Vagina (tissue), 2 donors: ENCODE measurements at places on chromosomes 13 and 19.

DNA sequence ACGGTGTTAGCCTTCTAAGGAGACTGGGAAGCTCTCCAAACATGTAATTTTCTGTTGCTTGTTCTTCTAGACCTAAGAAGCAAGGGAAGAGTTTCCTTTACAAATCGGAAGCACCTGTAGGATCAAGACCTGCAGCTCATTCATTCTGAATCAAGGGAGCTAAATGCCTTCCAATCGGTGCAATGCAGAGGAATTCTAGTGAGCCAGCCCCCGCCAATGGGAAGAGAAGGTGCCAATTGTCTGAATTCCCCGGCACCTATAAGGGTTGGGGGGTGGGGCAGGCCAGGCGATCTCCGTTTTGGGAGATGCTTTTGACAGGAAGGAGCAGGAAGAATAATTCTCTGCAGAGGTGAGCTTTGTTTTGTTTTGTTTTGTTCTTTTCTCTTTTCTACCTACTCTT, 7.1 kb upstream of the NLRP13 start:
- peak; percentile 28 for DNase-seq

- no peak for DNase-seq
These were observed 79.2 kb downstream of the LRCH1 start for GRCh38 chr13:46632176-46632575.

- no peak for DNase-seq
These were observed 16.1 kb downstream of the ZNF536 start for GRCh38 chr19:30388327-30388726.

- DNase-seq = no peak
These were observed 257.8 kb downstream of the TBC1D4 start for GRCh38 chr13:75224053-75224742.

DNA sequence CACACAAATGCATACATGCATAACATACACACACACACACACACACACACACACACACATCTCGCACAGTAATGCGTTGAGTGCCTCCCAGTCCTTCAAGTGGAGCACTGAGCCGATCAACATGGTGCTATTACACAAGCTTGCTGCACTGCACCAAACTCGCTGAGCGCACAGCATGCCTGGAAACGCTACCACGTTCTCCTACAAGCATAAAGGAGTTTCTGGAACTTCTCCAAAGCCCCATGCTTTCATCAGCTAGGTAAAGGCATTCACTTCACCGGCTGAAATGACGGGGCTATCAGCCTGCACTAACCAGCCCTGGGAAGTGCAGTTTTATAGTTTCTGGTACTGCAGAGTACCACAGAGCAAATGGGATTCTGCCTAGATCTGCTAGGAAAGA, 92.7 kb downstream of the FGF14 start:
- no peak for DNase-seq

GRCh38 chr19:35073941-35074340, 32.4 kb downstream of the HPN start:
- no peak for DNase-seq

GRCh38 chr19:4208385-4209094, 20.8 kb upstream of the EBI3 start:
- no peak for DNase-seq

- no peak for DNase-seq
These were observed 4.9 kb upstream of the NWD1 start for GRCh38 chr19:16714702-16715287.

DNA sequence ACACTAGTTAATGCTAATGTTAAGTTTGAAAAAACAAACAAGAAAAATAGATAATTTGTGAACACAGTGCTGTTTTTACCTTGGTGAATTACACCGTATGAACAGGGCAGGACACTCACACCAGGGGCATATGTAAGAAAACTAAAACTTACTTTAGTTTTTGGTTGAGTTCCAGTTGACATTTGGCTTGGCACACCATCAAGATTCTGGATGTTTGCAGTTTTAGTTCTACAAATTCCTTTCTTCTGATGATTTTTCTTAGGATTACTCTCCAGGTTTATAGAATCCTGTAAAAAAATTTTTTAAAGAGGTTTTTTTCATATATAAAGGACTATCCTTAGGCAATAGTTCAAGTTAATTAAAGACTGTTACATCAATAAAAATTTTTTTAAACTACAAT, 238.5 kb upstream of the STARD13 start:
- no peak for DNase-seq

GRCh38 chr19:55181740-55182139, 1.7 kb upstream of the SYT5 start:
- DNase-seq = no peak

DNA sequence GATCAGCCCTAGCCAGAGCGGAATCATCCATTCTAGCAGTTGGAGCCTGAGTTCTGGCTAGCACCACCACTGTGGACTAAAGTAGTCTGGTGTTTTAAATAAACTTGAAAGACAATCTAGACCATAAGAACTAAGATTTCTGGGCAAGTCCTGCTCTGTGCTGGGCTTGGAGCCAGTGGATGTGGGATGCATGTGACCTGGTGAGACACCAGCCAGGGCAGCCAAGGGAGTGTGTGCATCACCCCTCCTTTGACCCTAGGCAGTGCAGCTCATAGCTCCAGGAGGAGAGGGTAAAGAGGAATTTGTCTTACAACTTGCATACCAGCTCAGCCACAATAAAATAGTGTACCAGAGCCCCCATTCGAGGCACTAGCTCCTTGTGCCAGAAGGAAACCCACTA, 21.0 kb downstream of the ITGBL1 start:
- no peak for DNase-seq

DNA sequence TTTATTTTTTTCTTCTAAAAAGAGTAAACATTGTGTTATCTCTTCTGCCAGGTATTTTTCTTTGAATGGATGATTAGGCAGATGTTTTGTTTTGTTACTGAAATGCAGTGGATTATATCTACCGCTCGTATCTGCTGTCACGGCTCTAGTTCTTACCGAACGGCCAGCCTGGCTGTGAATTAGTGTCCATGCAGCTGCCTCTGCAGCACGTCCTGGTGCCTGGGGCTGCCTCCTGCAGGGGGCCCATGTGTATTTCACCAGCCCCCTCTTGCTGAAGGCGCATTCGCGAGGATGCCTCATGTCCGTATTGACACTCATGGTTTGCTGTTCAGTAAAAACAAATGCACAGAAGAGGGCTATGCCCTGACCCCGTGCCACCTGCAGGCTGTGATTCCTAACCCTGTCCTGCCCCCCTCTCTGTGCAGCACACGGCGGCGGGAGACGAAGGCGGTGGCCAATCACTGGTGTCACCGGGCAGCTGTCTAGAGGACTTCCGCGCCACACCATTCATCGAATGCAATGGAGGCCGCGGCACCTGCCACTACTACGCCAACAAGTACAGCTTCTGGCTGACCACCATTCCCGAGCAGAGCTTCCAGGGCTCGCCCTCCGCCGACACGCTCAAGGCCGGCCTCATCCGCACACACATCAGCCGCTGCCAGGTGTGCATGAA, 49.9 kb downstream of the RAB20 start:
- no peak for DNase-seq

- no peak for DNase-seq
These were observed 202.8 kb upstream of the IRS2 start for GRCh38 chr13:109989155-109989554.

DNA sequence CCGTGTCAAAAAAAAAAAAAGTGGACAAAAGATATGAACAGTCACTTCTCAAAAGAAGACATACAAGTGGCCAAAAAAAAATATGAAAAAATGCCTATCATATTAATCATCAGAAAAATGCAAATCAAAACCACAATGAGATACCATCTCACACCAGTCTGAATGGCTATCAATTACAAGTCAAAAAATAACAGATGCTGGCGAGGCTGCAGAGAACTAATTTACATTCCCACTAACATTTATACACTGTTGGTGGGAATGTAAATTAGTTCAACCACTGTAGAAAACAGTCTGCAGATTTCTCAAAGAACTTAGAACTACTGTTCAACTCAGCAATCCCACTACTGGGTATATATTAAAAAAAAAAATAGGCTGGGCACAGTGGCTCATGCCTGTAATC, 26.5 kb upstream of the FOXO1 start:
- no peak for DNase-seq

- no peak for DNase-seq
These were observed 132.1 kb upstream of the KLF12 start for GRCh38 chr13:74266309-74266708.

DNA sequence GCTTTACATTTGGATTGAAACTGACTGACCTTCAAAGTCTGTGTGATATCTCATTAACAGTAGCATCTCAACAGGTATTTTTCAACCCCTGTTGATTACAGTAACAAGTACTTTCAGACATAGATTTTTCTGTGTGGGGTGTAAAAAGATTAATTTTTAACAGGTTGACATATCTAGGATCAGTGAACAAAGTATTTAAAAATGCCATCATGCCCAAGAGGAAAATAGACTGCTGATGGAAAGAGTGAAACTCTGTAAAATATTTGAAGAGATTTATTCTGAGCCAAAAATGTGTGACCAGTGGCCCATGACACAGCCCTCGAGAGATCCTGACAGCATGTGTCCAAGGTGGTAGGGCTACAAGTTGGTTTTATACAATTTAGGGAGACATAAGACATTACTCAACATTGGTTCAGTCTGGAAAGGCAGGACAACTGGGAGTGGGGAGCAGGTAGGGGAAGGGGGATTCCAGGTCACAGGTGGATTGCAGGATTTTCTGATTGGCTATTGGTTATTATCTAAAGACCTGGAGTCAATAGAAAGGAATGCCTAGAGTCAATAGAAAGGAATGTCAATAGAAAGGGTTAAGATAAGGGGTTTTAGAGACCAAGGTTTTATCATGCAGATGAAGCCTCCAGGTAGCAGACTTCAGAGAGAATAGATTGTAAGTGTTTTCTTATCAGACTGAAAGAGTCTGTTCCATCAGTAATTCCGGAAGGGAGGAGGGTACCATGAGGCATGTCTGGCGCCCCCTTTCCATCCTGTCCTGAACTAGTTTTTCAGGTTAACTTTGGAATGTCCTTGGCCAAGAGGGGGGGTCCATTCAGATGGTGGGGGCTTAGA, 29.1 kb downstream of the TNFRSF19 start:
- no peak for DNase-seq

GRCh38 chr13:64992314-64992713, 2237.8 kb downstream of the PCDH9 start:
- no peak for DNase-seq

DNA sequence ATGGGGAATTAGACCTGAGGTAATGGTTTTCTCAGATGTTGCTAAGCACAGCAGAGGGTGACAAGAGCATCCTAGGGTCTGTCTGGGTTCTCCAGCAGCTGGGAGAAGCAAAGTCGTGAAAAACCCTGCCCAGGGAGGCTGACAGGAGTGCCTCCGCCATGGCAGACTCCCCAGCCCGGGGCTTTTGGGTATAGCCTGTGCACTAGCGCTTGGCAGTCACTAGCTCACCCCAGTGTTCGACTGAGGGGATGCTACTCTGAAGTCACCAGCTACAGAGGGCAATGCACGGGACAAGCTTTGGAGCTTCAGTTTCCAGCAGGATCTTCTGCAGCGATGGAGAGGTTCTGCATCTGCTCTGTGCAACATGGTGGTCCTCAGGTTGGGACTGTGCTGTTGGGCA, 87.5 kb downstream of the ING1 start:
- DNase-seq = no peak

- DNase-seq = no peak
These were observed 97.1 kb downstream of the HSPH1 start for GRCh38 chr13:31064636-31065035.

DNA sequence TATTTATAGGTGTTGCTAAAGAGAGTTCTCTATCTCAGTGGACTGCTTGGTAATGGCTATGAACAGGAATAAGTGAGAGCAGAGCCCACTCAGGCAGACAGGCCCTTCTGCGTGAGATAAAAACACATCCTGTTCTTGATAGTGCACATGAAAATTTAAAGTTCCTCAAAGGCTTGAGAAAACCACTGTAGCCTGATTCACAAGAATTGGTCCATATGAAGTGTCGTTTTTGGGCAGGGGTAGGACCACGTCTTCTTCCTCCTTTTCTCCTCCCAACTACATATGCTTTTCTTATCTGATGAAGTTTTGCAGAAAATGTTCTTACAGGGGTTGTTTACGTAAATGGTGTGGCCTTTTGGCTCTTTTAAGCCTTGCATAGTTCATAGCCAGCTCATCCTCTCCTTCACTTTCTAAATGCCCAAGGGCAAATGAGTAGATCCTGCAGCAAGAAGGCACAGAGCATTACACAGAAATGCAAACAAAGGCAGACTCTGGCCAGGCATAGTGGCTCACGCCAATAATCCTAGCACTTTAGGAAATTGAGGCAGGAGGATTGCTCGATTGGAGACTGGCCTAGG, 53.8 kb downstream of the RNF6 start:
- no peak for DNase-seq

DNA sequence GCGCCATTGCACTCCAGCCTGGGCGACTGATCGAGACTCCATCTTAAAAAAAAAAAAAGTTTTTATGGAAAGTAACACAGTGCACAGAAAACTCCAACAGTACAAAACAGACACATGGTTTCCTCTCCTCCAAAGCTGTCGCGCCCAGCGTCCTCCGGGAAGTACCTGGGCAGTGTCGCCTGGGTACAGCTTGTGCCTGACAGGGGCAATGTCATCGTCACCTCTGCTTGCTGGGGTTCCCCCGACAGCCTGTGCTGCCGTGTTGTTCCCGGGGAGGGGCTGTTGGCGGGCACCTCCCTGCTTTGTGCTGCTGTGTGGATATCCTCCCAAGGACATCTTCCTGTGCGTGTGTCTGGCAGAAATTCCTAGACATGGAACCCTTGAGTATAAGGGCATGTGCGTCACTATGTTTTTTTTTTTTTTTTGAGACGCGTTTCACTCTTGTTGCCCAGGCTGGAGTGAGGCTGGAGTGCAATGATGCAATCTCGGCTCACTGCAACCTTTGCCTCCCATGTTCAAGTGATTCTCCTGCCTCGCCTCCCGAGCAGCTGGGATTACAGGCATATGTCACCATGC, 2.4 kb upstream of the F2RL3 start:
- DNase-seq = no peak

DNA sequence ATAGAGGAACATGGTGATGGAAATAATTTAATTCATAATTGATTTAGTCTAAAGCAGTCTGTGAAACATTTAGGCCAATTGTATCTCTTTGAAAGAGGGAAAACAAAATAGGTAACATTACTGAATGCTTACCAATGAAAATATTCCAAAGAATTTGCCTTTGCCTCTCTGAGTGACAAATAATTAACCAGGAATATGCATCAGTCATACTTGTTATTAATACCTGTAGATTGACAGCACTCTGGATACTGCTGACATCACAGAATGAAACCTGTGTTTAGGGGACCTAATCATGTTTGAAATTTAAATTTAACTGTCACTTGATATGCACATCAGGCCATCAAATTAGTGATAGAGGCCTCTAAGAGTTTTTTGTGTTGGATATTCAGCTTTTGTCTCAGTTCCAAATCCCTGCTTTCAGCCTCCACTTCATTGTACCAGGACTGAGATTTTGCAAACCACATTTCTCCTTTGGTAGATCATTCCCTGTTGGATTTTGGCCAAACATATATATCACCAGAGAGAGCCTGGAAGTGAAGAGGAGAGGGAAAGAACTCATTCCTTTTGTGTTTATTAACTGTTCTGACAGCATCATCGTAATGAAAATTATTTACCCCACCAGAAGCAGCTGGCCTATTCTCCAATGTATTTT, 64.8 kb upstream of the KLHL1 start:
- DNase-seq = no peak

- DNase-seq = no peak
These were observed 107.2 kb downstream of the CACNA1A start for GRCh38 chr19:13398780-13399726.
